ENCODE measurements at places on chromosomes 2 and 18. TPM values are rescaled to one million over a fixed set of nuclear protein-coding genes. Genes with fewer than 3 reads are reported as not detected.

- no peak for DNase-seq
These were observed 864.0 kb upstream of the FSHR start for GRCh38 chr2:50018292-50018691.

- no peak for DNase-seq
These were observed 131.7 kb downstream of the NRP2 start for GRCh38 chr2:205814039-205814364.

GRCh38 chr18:33959609-33960008 lies 265.1 kb downstream of the NOL4 start:
- DNase-seq = no peak

GRCh38 chr2:1677821-1678165 lies 66.5 kb downstream of the PXDN start:
- no peak for DNase-seq

DNA sequence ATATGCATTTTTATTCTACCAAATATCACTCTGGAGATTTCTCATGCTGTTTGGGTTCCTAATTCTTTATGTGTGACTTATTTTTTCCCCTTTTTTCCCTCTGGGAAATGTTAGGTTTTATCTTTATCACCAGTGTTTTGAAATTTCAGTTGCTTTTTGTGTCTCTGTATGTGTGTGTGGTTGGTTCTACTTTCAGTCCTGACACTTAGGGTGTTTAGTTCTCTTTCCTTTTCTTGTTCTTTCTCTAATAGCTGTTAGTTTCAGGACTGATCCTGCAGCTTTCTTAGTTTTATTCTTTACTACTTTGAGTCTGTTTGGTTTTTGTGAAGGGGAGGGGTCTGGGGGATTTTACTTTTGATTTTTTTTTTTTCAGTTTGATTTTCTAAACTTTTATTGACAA lies 23.1 kb downstream of the PPM1B start:
- DNase-seq = no peak

GRCh38 chr2:42021464-42021863 lies 26.4 kb upstream of the PKDCC start:
- DNase-seq = no peak

DNA sequence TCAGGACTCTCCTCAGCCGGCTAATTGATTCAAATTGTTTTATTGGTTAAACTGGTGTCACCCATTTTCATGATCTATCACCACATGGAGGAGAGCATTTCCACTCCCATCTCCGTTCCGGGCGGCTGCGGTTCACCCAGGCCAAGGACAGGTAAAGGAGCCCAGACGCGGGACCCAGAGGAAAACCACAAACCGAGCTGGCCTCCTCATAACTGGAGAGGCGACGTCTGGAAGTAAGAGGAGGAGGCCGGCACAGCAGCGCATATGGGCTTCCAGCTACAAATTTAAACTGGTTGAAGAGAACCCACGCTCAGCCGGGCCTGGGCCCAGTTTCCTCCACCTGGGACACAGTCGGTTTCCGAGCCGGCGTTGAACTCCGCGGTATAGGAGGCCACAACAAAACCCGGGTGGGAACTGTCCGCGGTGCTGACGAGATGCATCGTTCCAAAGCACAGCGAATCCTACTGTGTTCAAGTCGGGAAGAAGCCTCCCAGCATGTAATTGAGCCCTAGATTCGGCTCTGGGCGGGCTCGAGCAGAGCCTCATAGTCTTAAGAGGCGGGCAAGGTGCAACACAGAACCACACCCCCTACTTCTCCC lies 3.0 kb upstream of the SKOR2 start:
- no peak for DNase-seq

DNA sequence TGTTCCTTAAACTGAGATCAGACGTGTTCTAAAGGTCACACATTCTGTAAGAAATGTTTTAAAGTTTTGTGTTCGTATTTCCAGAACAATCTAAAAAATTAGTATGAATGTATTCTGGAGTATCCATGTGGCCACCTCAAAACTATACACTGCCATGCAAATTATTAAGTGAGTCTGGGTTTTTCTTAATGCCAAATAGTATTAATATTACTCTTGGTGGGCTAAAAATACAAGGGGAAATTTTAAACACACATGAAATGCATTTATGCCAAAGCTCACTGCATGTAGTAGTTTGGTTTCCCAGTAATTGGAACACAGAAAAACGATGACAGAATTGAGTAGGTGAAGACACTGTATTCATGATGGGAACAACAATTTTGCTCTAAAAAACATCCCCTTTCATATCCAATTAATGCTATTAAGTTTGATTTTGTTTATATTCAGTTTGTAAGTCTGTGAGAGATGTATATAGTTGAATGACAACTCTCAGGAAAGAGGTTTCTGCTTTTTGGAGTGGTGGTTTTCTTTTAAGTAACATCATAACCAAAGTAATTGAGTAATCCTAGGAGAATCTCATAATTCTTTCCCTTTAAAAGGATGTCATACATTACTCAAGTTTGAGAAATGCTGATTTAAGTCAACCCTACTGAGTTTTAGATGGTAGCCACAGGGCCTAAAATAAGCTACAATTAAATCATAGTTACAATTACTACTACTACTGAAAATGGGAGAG lies 75.7 kb upstream of the CDCA7 start:
- DNase-seq = no peak

DNA sequence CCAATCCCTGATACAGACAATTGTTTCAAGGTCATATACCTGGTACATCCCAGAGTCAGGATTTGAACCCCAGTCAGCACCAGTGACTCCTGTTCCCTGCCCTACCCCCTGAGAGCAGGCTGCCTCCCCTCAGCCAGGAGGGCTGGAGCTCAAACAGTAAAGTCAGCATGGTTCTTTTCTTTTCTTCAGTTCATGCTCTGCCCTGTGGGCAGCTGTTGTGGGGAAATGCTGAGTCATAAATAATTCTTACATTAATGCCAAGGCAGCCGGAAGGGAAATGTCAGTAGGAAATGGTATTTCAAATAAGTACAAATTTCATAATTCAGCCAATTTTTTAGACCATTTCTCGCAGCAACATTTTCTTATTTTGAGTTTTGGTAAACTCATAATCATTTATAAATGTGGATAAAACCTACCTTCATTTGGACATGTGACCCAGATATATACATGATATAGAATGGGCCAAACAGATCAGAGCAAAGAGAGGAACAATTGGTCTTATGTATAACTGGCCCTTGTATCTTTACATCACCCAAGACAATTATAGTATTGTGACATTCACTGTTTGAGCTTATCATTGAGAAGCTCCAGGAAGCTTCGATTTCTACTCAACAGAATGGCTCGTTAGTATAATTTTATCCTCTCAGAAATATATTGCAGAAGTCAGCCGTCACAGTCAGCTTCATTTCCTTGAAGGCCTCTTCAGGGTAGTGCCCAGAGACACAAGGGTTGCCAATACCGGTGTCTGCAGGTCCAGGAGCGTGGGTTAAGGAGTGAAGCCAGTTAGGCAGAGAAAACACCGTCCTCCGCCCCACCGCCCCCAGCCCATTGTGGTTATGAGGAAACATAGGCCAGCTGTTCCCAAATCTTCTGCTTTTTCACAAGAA lies 28.0 kb upstream of the SCYGR1 start:
- DNase-seq = peak; percentile 7

DNA sequence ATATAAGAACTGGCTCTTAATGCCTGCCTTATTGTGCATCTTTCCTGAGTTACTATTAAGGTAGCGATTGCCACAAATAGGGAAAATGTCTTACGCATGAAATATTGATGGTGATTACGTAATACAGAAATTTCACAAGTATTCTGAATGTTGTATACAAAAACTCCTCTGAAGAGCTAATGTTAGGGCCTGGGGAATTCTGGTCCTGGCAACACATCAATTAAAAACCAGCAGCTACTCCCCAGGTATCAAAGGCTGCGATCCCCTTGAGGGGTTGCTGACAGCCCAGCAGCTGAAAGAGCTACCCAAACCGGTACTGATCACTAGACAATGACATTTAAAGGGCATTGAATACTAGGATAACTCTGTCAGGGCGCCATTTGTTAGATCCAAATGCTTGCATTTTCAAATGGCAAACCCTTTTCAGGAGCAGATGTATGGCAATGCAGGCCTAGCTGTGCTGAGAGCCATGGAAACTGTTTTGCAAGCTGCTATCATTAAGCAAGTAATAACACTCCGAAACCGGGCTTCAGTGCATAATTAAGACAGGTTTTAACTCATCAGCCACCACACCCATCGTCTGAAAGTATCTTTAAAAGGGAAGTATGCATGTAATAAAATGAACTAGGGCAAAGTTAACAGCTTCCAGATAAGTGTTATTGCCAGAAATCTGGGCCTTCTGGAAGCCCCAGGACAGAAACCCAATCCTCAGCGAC lies 78.4 kb downstream of the CLHC1 start:
- no peak for DNase-seq

- DNase-seq = no peak
These were observed 457.8 kb upstream of the MEX3C start for GRCh38 chr18:51655327-51655698.

DNA sequence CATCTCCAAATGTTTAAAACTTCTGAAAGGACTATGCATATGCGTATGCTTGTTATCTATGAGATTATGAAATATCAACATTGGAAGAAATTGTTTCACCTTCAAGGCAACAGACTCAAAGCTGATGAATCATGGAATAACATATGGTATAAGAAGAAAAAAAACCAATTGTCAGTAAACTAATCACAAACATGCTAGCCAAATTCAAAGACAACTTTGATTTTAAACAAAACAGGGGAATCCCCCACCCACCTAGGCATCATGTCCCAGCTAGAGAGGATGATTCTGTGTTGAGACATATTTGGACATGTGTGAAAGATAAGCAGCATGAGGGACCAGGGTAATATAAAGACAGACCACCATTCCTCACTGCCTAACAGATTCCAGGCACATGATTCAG lies 147.7 kb downstream of the WDPCP start:
- DNase-seq = no peak

DNA sequence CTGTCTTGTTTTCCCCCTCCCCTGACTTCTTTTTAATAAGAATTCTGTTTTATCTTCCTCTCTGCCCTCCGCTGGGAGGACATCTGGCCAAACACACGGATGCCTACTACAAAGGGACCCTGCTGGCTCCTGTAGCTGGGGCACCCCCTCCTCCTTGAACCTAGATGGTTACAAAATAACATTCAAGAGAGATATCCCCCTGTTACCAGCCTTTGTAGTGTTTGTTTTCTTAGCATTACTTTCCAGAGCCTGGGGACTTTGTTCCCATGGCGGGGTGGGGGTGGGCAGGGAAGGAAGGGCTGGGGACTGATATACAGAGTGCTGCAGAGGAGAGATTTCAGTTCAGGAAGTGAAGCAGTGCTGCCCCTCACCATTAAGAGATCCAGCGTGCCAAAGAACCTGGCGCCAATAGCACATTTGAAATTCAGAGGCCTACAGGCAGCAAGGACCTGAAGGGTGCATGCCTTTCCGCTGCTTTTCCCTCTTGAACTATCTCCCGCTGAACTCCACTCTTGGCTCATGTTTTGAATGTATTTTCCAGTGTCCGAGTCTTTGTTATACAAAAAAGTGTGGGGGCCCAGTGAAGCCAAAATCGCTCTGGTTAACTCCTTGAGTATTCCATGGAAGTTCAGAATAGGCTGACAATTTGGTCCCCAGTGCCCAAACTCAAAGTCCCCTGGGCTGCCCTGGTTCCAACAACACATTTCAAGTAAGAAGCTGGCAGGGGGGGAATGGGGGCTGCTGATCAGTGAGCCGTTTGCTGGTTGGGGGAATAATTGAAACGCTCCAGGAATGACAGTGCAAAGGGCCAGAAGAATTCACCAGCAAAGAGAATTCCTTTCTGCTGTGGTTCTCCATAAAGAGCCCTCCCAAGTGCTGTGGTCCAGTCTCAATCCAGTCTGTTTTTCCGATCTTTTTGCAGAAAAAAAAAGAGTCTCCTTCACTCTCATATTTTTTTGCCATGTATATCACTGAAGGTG lies 94.8 kb upstream of the THOC1 start:
- no peak for DNase-seq

GRCh38 chr2:18927525-18928232 lies 338.3 kb upstream of the NT5C1B start:
- DNase-seq = no peak

- no peak for DNase-seq
These were observed 21.0 kb upstream of the GPR75 start for GRCh38 chr2:53880756-53881155.

- DNase-seq = no peak
These were observed 252.4 kb downstream of the EIPR1 start for GRCh38 chr2:3125001-3125760.

DNA sequence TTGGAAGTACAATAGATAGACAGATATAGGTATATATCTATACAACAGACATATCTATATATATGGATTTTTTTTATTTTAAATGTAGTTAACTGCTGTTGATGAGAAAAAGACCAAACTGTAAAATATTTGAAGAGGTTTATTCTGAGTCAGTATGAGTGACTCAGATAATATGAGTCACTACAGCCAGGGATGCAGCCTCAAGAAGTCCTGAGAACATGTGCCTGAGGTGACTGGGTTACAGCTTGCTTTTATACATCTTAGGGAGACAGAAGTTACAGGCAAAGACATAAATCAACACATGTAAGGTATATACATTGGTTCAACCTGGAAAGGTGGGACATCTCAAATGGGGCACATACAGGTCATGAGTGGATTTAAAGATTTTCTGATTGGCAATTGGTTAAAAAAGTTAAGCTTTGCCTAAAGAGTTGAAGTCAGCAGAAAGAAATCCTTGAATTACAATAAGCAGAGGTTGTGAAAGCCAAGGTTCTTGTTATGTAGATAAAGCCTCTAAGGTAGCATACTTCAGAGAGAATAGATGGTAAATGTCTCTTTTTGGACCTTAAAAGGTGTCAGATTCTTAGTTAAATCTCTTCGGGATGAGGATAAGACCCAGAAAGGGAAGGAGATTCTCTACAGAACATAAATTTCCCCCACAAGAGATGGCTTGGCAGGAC lies 149.9 kb downstream of the RBM43 start:
- no peak for DNase-seq

Gene REG3A
- not detected for total RNA-seq

Gene PDIA6
- total RNA-seq = 241 TPM

Gene TRAF3IP1
- 19.1 TPM for total RNA-seq

Gene LRRTM4
- total RNA-seq = not detected

Gene CENPA
- 0.82 TPM for total RNA-seq

Gene BOK
- 0.16 TPM for total RNA-seq

Gene CD28
- total RNA-seq = 124 TPM

Gene PSD4
- 164 TPM for total RNA-seq
